Thoracic aorta (tissue), 2 donors: ENCODE measurements at places on chromosomes 4 and X.

GRCh38 chrX:132737743-132738142, 220.7 kb downstream of the HS6ST2 start:
- no peak for DNase-seq

- DNase-seq: no peak
Measured at GRCh38 chr4:2251795-2252529, 9.9 kb downstream of the MXD4 start.

- no peak for DNase-seq
Measured at GRCh38 chr4:24876431-24876830, 36.4 kb downstream of the CCDC149 start.

DNA sequence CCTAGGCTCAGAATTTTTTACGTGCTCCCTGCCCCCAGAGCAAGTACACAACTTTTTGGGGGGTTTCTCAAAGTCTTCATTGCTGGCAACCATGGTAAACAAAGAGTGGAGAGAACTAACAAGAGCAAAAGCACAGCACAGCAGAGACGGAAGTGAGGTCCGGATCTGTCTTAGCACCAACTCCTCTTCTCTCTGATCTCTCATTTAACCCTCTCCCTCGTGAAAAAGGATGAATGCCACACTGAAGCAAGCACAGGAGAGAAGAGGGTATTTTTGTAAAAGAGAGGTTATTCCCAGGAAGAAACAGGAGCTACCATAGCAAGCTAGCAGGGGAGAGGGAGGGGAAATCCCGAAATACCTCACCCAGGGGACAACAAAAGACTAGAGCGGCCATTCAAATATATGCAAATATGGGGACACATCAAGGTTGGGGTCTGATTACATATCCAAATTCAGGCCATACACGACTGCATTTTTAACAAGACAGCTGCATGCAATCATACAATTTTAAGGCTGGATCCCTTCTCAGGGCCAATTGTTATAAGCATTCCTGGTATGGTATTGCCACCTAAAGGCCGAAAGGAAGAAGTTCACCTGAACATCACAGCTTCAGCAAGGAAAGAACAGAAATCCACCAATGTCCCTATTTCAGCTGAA, 46.6 kb downstream of the CD40LG start:
- no peak for DNase-seq

GRCh38 chr4:153528705-153529485, 62.7 kb downstream of the TMEM131L start:
- DNase-seq: no peak

DNA sequence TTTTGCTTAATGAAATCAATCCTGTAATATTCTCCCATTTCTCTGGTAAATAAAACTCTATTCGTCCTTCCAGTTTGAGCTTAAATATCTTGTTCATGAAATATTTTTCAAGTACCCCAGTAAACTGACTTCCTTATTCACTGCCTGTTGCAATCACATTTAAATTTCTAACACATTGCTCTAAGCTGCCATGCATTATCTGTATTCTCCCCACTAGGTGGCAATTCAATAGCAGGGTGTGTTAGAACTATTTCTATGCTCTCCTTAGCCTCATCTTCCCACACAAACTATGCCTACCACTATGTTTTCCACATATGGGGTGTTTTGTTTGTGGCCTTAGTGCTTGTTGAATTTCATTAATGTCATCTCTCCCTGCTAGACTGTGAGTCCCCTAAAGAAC, 377.1 kb upstream of the HS3ST1 start:
- DNase-seq: no peak

- no peak for DNase-seq
Measured at GRCh38 chrX:10856797-10857196, 236.4 kb upstream of the MID1 start.

DNA sequence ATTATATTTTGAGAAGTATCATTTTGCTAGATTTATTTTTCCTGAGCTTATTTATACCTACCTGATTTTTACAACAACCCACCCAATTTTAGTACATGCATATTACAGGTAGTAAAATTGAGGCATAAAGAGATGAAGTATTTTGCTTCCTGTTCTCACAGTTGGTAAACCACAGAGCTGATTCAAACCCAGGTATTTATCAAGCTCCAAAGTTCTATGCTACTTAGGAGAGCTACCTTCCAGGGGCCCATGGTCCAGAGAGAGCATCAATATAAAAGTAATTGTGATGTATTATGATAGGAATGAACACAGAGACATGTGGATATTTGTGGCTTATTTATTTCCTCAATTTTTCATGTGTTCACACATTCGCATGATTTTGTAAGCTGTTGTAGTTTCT, 20.2 kb upstream of the GBA3 start:
- DNase-seq: no peak

- DNase-seq: no peak
Measured at GRCh38 chr4:127174616-127175015, 458.1 kb upstream of the INTU start.

GRCh38 chrX:129559783-129560182, 19.7 kb downstream of the OCRL start:
- no peak for DNase-seq

DNA sequence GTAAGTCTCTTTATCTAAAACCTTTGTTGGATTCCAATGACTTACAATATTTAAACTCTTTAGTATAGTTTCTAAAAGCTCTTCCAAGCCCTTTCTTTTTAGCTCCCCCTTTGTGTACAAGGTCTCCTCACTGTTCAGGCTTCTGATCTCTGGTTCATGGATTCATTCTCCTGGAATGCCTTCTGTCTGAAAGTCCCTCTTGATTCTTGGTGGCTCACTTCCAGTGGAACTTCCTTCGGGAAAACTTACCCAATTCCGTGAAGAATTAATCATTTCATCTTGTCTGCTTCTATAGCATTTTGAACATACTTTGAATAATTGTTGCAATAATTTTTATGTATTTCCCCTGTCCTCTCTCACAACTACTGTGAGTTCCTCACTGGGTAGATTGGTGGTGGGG, 3.6 kb downstream of the ARHGAP24 start:
- no peak for DNase-seq

DNA sequence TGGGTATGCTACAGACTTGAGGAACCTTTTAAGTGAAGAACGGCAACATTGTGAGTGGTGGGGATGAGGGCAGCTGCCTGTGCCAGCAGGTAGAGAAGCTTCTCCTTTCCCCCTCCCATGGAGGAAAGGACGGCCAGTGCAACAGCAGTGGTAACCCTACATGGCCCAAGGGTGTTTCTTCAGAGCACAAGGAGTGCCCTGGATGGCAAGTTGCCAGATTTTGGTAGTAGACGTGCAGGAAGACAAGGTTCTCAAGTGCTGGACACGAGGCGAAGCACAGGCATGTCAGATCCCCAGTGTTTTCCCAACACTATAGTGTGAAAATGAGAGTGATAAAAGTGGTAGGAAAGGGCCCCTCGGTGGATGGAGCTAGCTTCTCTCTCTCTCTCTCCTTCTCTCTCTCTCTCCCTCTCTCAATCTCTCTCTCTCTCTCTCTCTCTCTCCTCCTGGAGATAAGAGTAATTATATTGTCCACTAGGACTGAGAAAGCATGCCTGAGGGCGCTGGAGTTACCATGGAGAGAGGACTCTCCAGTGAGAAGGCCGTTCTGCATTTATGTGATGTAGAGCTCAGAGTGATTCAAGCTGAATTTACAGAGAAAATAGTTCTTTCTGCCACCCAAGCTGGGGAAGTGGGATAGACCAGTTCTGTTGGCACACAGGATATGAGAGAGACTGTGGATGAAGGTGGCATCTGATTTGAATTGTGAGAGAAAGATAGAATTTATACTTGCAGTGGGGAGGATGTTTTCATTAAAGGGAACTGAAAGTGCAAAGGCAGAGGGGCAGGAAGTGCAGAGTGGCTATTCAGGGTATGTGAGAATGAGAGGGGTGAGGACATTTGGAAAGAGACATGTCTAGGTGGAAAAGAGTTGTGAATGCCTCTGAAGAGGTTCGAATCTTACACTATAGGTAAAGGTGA, 25.7 kb upstream of the TRPC3 start:
- no peak for DNase-seq

DNA sequence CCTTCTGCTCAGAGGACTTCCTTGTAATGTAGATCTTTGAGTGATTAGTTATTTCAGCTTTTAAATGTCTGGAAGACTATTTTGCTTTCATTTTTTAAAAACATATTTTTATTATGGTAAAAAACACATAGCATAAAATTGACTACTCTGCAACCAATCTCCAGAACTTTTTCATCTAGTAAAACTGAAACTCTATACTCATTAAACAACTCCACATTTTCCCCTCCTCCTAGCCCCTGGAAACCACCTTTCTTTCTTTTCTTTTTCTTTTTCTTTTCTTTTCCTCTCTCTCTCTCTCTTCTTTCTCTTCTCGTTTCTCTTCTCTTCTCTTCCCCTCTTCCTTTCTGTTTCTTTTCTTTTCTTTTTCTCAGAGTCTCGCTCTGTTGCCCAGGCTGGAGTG, 230.6 kb downstream of the DLG3 start:
- no peak for DNase-seq

- no peak for DNase-seq
Measured at GRCh38 chrX:57964975-57965374, 54.7 kb upstream of the ZXDA start.

DNA sequence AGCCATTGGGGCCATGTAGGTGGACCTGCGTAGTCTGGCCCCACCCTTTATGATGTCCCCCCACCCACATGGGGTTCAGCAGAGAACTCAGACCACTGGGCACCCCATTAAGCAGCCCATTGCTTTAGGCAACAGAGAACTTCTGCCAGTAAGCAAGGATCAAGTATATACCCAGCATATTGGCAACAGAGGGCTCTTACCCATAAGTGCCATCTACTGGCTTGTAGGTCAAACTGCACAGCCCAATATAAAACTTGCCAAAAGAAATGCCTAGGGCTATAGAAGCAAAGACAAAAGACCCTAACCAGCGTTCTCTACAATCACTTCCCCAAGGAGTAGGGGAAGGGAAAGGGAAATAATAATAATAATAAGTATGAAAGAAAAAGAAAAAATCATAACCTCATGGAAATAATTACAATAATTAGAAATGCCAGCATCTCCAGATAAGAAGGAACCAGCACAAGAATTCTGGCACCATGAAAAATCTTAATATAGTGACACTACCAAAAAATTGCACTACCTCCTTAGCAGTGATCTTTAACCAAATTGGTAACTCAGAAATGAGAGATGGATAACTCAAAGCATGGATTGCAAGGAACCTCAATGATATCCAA, 1090.7 kb downstream of the FAT4 start:
- DNase-seq: no peak

GRCh38 chr4:102537269-102537668, 36.1 kb downstream of the NFKB1 start:
- DNase-seq: no peak

DNA sequence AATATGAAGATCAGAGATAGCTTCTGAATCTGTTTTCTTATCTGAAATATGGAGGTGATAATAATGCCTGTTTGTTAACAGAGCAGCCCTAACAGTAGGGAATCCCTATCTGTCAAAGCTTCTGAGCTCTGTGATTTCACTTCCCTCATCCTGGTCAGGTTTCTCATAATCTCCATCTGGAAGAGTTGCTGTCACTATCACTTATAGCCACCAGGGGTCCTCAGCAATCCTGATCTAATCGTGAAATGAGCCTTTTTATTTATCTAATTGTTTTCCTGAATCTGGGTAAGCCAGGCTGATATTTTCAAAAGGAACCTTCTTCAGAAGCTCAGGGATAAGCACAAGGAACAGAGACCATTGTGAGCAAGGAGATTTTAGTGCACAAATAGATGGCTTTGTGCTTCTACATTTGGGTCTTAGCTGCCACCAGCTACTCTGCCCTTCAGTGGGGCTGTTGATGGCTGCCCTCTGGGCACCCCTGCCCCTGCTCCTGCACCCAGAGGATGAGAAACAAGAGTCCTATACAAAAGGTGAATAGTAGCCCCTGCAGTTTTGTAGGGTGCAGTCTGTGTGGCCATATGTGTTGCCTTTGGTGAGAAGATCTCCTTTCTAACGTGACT, 196.4 kb upstream of the RADX start:
- no peak for DNase-seq

- peak; percentile 15 for DNase-seq
Measured at GRCh38 chrX:1336331-1336943, at the start of gene IL3RA. Gene IL3RA, plus strand, starts transcription at chrX:1336785. Its CDS starts 4,981 bp downstream, at chrX:1341766.

- no peak for DNase-seq
Measured at GRCh38 chr4:11847167-11847566, 418.5 kb upstream of the HS3ST1 start.

GRCh38 chr4:117793845-117794480, 240.3 kb upstream of the NDST3 start:
- no peak for DNase-seq

DNA sequence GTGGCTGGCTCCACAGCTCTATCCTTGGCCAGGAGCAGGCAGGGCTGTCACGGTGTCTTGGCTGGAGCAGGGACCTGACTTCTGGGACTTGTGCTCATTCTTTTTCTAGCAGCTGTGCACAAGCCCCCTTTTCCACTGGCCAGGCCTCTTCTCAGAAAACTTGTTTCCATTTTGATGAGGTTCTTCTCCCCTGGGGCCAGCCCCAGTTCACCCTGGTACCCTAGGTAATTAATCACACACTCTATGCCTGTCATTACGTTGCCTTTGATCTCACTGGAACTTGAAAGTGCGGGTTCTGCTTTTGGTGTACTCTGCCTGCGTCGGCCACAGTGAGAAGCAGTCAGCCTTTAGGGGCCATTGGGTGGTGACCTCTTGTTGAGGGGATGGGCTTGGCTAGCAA, 26.6 kb downstream of the DRD5 start:
- DNase-seq: no peak

DNA sequence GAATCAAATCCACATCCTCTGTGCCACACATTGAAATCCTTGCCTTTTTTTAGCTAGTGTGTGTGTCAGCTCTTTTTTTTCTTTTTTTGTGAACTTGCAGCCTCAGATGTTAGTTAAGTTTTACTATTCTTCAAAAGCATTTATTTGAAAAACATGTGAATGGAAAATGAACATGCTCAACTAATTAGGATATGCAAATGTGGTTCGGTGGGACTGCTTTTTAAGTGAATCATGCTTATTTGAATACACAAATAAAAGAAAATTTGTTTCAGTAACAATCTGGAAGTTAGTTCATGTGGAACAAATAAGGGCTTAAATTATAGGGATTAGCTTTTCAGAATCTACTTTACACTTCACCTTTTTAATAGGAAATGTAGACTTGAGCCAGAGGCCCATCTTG, 751.5 kb upstream of the FAM241A start:
- DNase-seq: no peak

GRCh38 chr4:71006203-71006907, 12.9 kb downstream of the DCK start:
- DNase-seq: no peak

GRCh38 chrX:31572360-31572759, 500.5 kb upstream of the FTHL17 start:
- no peak for DNase-seq

- DNase-seq: no peak
Measured at GRCh38 chr4:173333658-173334084, 487 bp downstream of the HMGB2 start.
